ENCODE measurements at places on chromosomes 1 and 21.

- no peak for DNase-seq
Observed at GRCh38 chr21:45836694-45837670, 144.6 kb upstream of the COL6A1 start.

GRCh38 chr1:20324704-20325406, 34.2 kb downstream of the VWA5B1 start:
- no peak for DNase-seq

- DNase-seq, result no peak
Observed at GRCh38 chr1:228096416-228097332, 6.5 kb downstream of the C1orf35 start.

DNA sequence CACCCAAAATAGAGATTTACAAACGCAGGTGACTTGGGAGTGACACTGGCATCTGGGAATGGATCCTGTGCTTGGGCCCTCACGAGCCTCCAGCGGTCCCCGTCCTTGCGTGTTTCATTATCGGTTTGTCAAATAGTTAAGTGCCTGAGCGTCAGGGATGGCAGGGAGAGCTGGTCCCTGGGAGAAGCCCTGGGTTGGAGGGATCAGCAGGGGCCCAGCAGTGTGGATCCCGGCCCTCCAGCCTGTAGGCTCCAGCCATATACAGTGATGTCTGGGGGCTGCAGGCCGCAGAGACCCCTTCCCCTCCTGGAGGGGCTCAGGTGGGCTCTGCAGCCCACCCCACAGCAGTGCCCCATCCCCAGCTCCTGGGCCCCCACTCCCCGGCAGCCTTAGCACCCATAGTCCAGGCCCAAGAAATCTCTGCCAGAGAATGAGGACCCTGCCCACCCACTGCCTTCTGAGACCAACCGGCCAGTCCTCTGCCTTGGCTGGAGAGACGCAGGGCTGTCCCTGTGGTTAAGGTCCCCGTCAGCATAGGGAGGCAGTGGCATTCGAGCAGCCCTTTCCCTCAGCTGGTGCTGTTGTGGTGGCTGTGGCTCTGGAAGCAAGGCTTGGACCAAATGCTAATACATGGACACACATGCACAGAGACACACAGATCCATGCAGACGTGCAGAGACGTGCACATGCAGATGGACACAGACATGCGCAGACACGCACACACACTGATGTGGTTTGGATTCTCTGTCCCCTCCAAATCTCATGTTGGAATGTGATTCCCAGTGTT, 2.4 kb upstream of the SLC19A1 start:
- no peak for DNase-seq

DNA sequence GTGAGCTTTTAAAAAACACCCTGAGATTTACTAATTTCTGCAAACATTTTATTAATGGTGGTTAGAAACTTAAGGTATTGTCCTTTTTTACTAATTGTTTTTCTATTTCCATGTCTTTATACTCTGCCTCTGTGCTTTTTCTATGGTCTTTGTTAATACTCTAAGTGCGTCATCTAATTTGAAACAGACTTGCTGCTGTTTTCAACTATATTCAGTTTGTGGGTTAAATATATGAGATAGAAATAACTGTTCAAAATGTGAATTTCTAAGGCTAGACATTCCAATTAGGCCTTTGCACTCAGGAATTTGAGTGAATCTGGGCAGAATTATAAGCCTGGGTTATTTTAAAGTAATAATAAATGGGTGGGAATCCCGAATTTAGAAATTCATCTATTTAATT, 82.4 kb upstream of the COL11A1 start:
- no peak for DNase-seq

DNA sequence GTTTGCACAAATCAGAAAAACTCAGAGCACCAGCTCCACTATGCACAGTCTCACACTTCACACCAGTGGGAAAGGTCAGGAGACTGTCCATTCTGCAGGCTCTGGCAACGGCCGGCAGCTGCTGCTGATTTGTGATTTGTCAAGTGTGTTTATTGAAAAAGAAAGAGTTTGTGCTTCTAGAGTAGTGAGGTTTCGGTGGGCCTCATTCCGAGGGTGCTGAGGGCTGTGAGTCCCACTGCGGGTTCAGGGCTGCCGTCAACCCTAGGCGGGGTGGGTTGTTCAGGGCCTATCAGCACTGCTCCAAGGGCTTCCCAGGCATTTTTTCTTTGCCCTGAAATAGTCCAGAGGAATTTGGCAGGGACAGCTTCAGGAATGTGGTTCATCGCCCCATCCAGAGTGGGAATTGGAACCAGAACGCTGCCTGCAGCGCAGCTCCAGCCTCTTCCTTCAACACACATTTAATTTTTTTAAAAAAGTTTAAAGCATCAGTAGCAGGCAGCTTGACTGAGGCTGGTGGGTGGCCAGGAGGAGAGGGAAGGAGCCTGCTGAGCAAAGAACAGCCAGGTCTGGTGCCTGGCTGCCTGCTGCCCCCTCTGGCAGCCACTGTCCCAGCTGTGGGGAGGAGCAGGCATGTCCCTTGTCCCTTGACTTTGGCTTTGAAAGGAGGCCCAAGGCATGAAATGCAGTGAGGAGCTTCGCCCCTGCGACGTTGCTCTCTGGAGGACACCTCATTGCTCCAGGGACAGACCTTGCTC, 19.7 kb downstream of the STUM start:
- no peak for DNase-seq

DNA sequence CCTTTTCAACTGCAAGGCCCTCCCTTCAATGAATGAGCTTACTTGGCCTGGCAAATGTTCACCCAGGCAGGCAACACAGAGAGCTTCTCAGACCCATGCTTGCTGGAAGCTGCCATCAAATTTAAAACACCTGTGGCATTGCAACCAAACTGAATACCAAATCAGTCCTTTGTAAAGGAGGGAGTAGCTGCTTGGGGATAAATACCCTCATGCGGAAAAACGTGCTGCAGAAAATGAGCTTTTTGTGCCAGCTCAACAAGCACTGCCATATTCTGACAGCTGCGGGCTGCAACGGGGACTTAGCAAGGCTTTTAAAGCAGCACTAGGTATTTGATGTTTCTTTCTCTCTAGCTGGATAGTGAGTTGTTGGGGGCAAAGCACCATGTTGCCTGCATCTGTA, 119.7 kb downstream of the PLPPR4 start:
- DNase-seq, result no peak

GRCh38 chr21:35222021-35222420, 172.9 kb upstream of the RUNX1 start:
- no peak for DNase-seq

DNA sequence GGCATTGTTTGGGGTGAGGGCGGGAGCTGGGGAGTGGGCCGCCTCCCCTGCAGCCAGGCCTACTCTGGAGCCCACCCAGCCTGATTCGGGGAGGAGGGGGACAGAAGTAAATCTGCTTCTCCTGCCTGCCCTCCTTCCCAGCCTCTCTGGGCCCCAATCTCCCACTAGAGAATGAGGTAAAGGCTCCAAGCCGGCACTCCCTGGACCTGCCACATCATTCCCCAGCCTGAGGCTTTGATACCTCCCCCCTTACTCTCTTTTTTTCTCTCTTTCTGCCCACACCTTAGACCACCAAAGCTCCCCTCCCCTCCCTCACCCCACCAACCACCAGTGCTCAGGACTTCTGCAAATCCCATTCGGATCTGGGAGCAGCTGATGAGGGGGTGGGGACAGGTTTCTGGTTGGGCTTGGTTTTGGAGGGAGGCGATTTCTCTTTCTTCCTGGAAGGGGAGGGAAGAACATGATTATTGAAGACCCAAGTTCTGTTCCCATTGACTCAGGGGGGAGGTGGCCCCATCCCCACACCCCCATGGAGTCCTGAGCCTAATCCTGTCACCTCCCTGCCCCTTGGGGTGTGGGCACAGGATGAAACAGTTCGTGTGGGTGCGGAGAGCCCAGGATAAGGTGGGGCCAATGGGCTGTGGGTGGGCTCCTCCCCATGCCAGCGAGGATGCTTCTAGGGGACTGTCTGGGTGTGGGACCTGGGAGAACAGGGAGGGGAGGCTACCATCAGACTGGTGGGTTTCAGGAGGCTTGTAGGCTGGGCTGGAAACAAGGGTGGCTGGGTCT, 1.3 kb downstream of the MAP7D1 start:
- no peak for DNase-seq

- no peak for DNase-seq
Observed at GRCh38 chr1:64920941-64921589, 45.3 kb downstream of the JAK1 start.
